ENCODE measurements at places on chromosomes 11 and 22.

DNA sequence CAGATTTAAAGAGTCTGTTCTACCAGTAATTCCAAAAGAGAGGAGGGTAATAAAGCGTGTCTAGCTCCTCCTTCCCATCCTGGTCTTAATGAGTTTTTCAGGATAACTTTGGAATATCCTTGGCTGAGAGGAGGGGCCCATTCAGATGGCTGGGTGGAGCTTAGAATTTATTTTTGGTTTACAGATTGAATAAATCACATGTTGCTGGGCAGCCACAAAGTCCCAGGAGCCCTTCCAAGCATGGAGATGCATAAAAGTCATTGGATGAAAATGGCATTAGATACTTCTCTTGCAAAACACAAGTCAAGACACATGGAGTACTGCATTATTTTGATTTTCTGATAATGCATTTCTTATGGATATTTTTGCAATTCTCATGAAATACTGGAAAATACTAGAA is 139.0 kb downstream of the TRPC6 start:
- ATAC-seq = no peak

DNA sequence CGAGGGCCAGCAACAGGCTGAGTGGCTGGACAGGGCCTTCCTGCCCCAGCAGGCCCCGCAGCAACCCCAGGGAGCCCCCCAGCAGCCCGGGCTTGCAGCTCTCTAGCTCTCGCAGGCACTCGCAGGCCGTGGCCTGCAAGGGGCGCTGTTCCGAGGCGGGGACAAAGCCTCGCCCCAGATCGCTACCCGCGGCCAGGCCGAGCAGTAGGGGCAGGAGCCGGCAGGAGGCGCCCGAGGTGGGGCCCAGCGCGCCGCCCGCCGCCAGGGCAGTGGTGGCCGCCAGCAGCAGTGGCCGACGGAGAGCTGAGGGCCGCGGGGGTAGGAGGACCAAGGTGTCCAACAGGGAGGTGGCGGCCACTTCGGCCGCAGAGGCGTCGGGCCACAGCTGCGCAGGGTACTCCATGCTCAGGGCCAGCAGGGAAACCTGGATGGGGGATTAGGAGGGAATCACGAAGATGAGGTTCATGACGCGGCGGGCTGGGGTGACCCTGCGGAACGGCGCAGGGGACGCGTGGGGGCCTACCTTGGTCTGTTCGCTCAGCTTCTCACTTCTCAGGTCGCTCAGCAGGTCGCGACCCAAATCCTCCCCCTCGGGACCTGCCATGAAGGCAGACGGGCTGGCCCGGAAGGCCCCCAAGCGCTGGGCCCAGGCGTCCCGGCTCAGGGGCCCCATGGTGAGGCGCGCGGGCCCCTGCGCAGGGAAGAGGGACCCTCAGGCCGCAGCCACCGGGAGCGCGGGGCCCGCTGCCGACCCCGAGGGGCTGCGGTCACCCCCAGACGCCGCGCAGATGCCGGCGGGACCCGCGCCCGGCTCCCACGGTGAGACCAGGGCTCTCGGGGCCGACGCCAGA is 632 bp downstream of the AP5B1 start:
- ATAC-seq = peak; percentile 81

DNA sequence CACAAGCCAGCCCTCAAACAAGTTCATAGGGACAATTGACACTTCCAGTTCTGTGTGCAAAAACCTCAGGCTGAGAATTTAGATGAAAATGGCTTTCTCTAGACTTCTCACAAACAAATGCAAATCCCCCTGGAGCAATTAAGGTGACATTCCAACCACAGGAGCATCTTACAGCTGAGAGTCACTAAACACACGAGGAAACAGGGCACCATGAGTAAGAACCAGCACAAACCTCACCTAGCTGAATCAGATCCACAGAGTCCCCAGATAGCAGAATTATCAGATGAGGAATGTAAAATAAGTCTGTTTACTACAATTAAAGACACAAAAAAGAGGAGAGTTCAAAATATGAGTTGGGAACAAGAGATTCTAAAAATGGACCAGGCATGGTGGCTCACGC is 51.5 kb downstream of the RTL6 start:
- ATAC-seq = no peak

DNA sequence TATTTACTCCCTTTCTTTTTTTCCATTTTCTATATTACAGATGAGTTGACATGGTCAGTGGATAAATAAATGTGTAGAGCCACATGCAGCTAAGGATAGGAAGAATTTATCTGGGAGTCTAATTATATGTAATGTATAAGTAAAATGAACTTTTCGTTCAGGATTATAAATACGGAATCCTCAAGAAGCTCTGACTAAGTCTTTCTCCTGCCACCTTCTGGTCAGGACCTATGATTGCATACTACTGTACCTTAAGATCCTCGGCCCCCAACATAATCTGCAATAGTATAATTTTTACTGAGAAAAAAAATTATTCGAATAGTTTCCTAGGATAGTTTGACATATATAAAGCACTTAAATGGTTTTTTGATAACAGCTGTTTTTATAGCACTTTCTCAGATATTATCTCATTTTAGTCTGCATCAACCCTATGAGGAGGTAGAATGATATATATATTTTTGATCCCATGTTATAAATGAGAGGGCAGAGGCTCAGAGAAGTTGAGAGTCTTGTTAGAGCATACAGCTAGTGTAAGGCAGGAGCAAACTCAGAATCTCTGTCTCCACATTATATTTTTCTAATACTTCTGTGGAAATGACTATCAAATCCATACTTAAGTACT is 36.1 kb downstream of the CCDC90B start:
- ATAC-seq = no peak

- no peak for ATAC-seq
These were observed 82.3 kb downstream of the RCN1 start for GRCh38 chr11:32172848-32173834.

Measured in stimulated activated memory B cell treated with anti-CD40 and anti-IgM and Interleukin-4, amounts not matched to agents 10 μg/mL and 1 μg/mL and 100 μg/mL, for 72 hours (primary cell).